ELR (cell line): ENCODE measurements at places on chromosomes 6 and 20.
A peak's percentile ranks its signal among the peaks of the same experiment; 100 is the strongest.

GRCh38 chr20:54661880-54662465 is 186.6 kb downstream of the DOK5 start:
- no peak for DNase-seq

GRCh38 chr6:52363228-52363867 is 1.4 kb downstream of the PAQR8 start:
- DNase-seq = no peak

GRCh38 chr6:101486726-101487125 is 93.2 kb downstream of the GRIK2 start:
- DNase-seq = no peak

GRCh38 chr6:15970517-15970916 is 158.4 kb upstream of the MYLIP start:
- DNase-seq = no peak

DNA sequence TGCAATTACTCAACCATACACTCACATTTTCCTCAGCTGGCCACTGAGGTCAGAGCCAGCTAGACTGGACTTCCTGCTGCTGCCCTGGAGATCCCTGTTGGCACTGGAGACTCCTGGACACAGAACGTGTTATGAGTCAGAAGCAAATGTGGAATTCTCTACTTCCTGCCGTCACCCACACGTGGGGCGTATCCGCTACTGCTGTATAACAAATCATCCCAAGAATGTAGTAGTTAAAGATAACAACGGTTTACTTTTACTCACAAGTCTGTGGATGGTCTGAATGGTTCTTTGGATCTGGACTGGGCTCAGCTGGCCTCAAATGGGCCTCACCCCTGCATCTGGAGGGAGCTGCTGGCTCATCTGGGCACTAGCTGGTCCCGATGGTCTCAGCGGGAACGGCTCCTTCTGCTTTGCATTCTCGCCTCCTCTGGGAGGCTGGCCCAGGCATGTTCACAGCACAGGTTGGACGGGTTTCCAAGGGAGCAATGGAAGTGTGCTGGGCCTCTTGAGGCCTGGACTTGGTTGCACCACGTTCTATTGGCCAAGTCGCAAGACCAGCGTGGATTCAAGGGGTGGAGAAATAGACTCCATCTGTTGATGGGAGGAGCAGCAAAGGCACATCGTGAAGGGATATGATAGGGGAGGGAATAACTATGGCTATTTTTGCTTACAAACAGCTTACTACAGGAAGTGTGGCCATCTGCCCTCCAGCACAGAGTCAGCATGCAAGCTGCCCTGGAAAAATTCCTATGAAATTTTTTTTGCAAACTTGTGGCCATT is 118.5 kb downstream of the SNX5 start:
- DNase-seq = peak; percentile 99

DNA sequence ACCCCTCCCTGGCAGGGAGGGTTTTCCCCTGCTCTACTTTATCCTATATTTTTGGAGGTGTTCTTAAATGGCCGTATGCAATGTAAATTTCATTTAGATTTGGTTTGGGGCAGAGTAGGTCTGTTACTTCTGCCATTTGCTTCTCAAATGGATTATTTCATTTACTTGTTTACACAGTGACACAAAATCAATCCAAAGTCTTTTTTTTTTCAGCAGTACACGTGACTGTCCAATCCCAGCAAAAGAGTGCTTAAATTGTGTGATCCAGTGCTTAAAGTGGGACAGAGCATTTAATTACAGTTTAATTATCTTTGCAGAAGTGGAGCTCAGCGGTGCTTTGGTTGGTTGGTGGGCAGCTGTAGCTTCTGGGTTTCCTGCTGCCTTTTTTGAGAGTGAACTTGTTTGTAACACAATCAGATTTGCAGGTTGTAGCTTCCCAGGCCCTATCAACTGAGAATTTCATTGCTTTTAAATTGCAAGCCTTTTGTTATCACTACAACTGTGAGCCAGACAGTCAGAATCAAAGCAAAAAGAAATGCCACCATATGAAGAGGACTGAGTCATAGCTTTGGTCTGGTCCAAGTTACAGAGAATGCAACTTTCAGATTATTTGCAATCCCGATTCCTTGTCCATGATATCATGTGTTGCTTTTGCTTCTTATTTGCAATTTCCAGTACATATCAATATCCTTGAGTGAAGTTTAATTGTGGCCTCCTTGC is 216.9 kb downstream of the DOK5 start:
- DNase-seq = no peak

DNA sequence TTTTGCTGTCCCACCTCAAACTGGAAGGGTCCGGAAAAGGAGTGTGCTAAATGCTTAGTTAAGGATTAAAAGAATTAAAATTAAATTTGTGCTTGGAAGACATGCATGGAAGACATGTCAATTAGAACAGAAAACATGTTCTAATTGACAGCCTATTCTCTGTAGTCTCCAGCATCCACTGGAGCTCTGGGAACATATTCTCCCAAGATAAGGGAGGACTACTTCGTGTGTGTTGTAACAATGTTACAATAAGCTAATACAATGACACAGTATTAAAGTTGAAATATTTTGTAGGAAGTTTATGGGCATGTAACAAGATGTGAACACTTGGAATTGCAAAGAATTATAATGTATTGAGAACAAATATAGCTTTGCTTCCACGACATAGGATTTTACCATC is 567.4 kb upstream of the CITED2 start:
- no peak for DNase-seq

DNA sequence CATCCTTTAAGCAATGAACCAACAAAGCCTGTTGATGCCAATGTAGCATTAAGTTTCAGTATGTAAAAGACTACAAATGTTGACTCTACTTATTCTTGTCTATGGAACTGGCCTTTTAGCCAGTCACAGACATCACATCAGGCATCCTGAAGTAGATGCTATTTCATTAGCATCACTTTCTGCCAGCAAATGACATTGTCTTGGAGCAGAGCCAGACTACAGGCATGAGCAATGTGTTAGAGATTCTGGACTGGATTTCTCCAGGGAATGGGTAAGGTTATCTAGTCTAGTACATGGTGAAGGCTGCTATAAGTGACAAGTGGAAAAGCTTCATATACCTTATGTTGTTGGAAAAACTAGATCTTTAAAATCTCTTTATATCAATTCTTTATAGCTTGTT is 142.9 kb downstream of the ADGRB3 start:
- peak; percentile 2 for DNase-seq

DNA sequence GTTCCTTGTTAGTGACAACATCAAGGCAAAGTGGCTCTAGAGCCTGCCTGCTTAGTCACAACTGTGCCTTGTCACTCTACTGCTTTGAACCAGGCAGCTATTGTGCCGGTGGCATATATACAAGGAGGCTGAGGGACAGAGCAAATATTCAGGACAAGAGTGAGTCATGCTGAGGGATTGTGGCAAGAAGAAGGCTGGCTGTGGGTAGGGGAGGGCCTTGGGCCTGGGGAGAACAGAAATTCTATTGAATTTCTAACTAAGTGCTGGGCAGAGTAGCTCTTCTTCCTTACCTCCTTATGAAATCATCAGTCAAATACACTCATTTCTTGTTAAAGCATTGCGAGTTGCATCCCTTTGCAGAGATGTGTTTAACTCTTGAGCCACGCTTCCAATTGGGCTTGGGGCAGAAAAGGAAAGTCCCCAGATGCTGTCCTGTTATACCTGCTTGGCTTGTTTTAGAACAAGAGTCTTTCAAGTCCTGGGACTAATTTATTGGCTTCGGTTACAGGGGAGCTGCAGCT is 59.7 kb downstream of the PFDN4 start:
- no peak for DNase-seq

- DNase-seq = no peak
These were observed 343.9 kb downstream of the ZFAND3 start for GRCh38 chr6:38163186-38164130.

GRCh38 chr6:35473075-35473849 is 5.1 kb downstream of the RPL10A start:
- DNase-seq = peak; percentile 43

DNA sequence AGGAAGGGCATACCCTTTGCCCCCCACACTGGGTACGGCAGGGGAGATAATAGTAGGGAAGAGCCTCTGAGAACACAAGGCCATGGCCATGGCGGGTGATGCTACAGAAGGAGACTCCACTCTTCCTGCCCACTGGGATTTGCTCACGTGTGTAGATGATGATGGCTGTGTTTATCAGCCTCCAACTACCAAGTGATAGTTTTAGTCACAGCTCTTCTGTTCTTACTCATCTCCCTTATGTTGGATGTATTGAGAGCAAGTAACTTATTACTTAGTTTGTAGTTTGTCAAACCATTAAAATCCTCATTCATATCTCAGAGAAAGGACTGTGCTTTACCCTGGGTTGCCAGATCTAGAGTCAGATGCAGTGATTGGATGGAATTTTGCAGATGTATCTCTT is 66.0 kb downstream of the CDH26 start:
- DNase-seq = no peak

DNA sequence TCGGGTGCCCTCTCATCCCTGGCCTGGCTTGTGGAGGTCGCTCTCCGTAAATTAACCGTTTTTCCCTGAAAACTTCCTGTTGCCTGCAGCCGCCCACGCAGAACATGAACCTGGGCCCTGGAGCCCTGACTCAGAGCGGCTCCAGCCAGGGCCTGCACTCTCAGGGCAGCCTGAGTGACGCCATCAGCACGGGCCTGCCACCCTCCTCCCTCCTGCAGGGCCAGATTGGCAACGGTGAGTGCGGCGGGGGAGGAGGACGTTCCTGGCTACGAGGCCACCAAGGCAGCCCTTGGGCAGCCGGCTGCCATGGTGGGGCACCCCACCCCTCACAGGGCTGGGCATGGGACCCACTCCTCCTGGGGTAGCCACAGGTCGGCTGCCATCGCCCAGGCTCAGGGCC is 17.8 kb downstream of the SS18L1 start:
- DNase-seq = peak; percentile 85

- DNase-seq = no peak
These were observed 33.3 kb upstream of the GRM4 start for GRCh38 chr6:34179106-34179720.

DNA sequence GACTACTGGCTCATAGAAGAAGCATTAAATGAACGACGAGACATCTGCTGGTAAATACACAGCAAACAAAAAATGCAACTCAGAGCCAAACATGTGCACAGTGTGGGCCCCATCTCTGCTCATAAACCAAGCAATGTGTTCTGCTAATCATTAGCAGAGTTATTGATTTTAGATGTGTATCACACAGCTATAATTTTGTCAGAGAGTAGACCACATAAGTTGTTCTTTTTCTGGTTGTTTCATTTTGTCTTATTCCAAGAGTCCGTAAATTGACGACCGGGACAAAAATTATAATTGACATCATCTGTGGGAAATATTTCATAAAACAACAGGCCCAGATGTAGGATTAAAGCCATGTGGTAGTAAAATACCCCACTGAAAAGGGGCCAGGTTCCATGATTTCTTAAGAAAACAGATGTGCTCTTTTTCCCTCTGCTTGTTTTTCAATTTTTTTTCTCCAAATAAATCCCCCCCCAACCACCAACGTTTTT is 423.6 kb downstream of the HAO1 start:
- peak; percentile 36 for DNase-seq

DNA sequence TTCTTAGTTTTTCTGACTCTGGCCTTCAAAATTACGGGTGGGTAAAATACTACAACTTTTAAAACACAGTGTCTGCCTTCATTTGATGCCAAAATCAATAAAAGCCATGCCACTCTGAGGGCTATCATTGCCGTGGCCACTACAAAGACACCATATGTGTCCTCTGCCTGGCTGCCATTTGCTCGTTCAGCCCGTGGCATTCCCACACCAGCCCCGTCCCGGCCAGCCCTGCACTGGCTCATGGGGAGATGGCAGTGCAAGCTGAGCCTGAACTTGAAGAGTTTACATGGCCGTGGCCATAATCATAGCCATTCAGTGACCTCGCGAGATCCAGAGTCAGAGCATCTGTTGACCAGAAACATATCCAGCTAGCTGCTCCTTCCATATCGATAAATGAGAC is 79.2 kb downstream of the SMOC2 start:
- DNase-seq = no peak

- peak; percentile 76 for DNase-seq
These were observed 45.9 kb downstream of the FGD2 start for GRCh38 chr6:37051138-37052026.

DNA sequence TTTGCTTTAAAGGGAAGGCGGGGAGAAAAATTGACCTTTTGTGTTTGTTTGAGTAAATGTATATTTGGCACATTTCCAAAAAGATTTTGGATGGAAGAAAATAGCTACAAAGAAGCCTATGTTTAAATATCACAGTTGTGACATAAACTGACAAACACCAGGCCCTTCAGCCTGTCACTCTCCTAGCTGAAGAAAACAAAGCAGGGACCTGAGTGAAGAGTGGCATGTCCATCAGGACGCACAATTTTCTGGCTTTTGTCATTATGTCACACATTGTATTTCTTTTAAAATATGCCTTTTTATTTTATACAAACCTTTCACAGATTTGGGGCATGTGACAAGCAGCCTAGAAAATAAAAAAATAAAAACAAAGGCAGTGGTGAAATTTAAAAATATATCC is 241.2 kb downstream of the OGFRL1 start:
- DNase-seq = no peak

DNA sequence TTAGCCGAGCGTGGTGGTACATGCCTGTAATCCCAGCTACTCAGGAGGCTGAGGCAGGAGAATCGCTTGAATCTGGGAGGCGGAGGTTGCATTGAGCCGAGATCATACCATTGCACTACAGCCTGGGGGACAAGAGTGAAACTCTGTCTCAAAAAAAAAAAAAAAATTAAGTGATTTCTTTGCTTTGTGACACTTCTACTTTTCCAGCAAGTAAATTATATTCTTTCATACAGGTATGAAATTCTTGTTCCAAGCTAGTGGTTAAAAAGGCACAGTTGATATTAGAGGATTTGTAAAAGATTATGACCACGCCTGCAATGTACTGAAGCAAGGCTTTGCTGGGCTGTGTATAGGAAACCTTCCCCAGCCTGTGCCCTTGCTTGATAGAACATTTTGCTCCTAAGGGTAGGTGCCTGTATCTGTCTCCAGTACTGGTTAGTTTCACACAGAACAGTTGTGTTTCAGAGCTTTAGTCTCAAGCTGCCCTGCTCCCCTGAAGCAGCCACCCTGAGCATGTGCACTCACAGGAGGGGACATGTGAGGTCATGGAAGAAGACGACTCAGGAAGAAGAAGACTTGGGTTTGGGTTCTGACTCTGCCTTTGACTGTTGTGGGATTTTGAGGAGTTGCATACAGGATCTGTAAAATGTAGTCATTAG is 10.2 kb downstream of the PTPN1 start:
- DNase-seq = no peak

GRCh38 chr6:55433446-55434130 is 106.3 kb downstream of the GFRAL start:
- DNase-seq = peak; percentile 56
